ENCODE measurements at places on chromosomes 2 and 18.
A peak's percentile ranks its signal among the peaks of the same experiment; 100 is the strongest.

GRCh38 chr18:7696780-7697179, 129.7 kb downstream of the PTPRM start:
- H3K27ac ChIP-seq, result no peak overlapping the region
- no peak overlapping the region for H3K4me3 ChIP-seq
- no peaks in the 10 kb centered on the region for H3K27me3 ChIP-seq

DNA sequence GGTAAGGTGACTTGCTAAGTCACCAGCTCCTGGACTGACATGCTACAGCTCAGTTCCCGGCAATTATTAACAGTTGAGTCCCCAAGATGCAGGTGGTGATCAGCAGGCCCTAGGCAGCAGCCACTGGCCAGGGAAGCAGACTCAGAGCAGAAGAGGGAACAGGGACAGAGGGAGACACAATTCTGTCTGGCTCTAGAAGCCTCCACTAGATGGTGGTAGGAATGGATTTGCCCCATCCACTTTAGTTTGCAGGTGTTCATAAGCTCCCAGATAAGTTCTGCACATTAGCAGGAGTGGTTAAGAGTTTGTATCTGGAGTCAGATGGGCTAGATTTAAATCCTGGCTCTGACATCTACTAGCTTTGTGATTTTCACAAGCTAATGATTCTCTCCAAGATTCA, 25.5 kb upstream of the SLC1A4 start:
- no peaks in the 10 kb centered on the region for H3K27me3 ChIP-seq
- no peak overlapping the region for H3K27ac ChIP-seq
- no peak overlapping the region for H3K4me3 ChIP-seq
- H3K4me1 ChIP-seq, result no peaks in the 10 kb centered on the region
- H3K36me3 ChIP-seq, result no peaks in the 10 kb centered on the region

DNA sequence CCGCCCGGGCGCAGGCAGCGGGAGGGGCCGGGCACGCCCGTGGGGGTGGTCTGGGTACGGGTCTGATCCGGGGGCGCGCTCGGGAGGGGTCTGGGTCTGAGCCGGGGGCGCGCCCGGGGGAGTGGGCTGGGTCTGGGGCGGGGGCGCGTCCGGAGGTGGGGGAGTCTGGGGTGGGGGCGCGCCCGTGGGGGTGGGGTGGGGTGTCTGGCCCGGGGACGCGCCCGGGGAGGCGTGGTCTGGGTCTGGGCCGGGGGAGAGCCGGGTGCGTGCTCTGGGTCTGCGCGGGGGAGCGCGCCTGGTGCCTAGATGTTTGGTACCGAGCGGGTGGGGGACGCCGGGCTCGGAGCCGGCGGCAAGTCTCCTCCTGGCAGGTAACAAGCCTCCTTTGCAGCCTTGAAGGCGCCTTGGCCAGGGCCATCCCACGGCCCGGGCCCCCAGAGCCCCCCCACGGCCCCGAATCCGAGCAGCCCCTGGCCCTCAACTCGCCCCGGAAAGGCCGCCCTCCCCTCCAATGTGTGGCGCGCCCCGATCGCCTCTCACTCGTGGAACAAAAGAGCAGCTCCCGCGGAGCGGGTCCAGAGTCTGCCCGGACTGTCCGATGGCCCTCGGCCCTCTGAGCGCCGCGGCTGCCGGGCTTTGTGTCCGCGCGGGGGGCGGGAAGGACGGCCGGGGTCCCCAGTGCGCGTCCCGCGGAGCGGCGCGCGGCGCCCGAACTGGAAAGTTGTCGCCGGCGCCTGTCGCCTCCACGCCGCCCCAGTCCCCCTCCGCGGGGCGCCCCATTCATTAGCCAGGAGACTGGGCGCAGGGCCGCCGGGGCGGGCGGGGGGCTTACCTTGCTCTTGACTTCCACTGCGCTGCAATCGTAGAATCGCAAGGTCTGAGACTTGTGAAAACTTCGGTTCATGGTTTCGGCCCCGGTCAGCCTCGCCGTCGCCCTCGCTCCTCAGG, 595 bp downstream of the PARD6G start:
- DNase-seq, result peak; percentile 31
- no peak overlapping the region for H3K27ac ChIP-seq
- no peaks in the 10 kb centered on the region for H3K36me3 ChIP-seq

- H3K4me3 ChIP-seq, result peak overlapping the region; percentile 47
- no peaks in the 10 kb centered on the region for H3K27me3 ChIP-seq
- peaks cover 25% of the 10 kb centered on the region for H3K4me1 ChIP-seq
- no peaks in the 10 kb centered on the region for H3K36me3 ChIP-seq
- H3K27ac ChIP-seq, result peak overlapping the region; percentile 47
Observed at GRCh38 chr18:62420513-62421209, 95.6 kb downstream of the TNFRSF11A start.

- no peak overlapping the region for H3K27ac ChIP-seq
- no peak for DNase-seq
- peaks cover 82% of the 10 kb centered on the region for H3K27me3 ChIP-seq
- peaks cover 14% of the 10 kb centered on the region for H3K4me1 ChIP-seq
- no peak overlapping the region for H3K4me3 ChIP-seq
Observed at GRCh38 chr2:219516888-219517287, 2.6 kb downstream of the ASIC4 start.

GRCh38 chr2:73243884-73244570, 9.9 kb downstream of the CCT7 start:
- peaks cover 24% of the 10 kb centered on the region for H3K4me1 ChIP-seq
- peak overlapping the region; percentile 9 for H3K4me3 ChIP-seq
- H3K27me3 ChIP-seq, result no peaks in the 10 kb centered on the region
- peak; percentile 97 for DNase-seq
- H3K36me3 ChIP-seq, result peaks cover 84% of the 10 kb centered on the region

GRCh38 chr2:113791697-113792590, 35.5 kb upstream of the SLC35F5 start:
- H3K4me3 ChIP-seq, result no peak overlapping the region
- no peaks in the 10 kb centered on the region for H3K36me3 ChIP-seq
- no peaks in the 10 kb centered on the region for H3K27me3 ChIP-seq
- no peaks in the 10 kb centered on the region for H3K4me1 ChIP-seq
- DNase-seq, result no peak
- no peak overlapping the region for H3K27ac ChIP-seq

DNA sequence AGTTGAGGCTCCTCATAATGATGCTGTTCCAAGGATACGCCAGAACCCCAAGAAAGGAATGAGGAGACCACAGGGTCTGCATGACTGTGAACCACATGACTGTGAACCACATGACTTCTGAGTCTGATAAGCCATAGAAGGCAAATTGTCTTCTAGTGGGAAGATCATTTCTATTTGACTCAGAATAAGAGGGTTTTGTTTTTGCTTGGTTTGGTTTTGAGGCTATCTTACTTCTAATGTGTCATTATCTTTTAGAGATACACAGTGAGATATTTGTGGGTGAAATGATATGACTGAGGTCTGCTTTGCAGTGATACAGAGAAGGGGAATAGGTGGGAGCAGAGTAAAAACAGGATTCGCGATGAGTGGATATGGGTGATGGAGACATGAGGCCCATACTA, 28.9 kb upstream of the BCL2L11 start:
- H3K27me3 ChIP-seq, result peaks cover 32% of the 10 kb centered on the region
- H3K4me1 ChIP-seq, result no peaks in the 10 kb centered on the region
- no peak overlapping the region for H3K27ac ChIP-seq
- no peaks in the 10 kb centered on the region for H3K36me3 ChIP-seq
- H3K4me3 ChIP-seq, result no peak overlapping the region

- peaks cover 38% of the 10 kb centered on the region for H3K27me3 ChIP-seq
- H3K4me1 ChIP-seq, result no peaks in the 10 kb centered on the region
- no peak for DNase-seq
Observed at GRCh38 chr2:141506135-141506534, 624.7 kb downstream of the LRP1B start.

DNA sequence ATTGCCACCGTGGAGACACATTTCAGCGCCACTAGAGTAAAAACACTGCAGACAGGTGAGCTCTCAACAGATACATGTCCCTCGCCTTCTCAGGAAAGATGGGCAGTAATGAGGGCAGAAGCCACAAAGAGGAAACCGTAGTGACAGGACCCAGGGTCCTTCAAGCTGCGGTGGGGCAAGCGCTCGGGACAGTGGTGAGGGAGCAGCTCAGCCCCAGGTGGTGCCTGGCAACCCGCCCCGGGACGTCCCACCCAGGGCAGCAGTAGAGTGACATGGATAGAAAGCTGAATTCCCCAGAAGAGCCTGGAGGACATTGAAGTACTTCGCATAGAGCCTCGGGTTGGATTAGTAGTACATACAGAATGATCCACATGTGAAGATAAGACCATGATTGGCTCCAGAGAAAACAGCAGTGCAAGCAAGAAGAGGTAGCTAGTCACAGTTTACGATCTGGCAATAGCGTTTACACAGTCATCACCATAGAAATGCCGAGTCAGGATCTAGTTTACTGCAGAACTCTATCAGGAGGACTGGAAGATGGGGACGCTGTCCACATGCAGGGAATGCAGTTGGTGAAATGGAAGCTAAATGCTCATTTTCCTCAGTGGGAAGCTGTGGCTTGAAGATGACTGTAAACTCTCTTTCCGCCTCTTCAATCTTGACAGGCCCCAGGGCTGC, 37.4 kb upstream of the ALPP start:
- H3K27ac ChIP-seq, result peak overlapping the region; percentile 63
- DNase-seq, result no peak
- no peak overlapping the region for H3K4me3 ChIP-seq
- no peaks in the 10 kb centered on the region for H3K27me3 ChIP-seq
- peaks cover 10% of the 10 kb centered on the region for H3K36me3 ChIP-seq
- H3K4me1 ChIP-seq, result no peaks in the 10 kb centered on the region

GRCh38 chr2:8413589-8414135, 268.2 kb upstream of the ID2 start:
- DNase-seq, result peak; percentile 73
- H3K4me3 ChIP-seq, result no peak overlapping the region
- no peak overlapping the region for H3K27ac ChIP-seq
- H3K4me1 ChIP-seq, result no peaks in the 10 kb centered on the region

- H3K27me3 ChIP-seq, result no peaks in the 10 kb centered on the region
- H3K36me3 ChIP-seq, result peaks cover 5% of the 10 kb centered on the region
- H3K4me1 ChIP-seq, result no peaks in the 10 kb centered on the region
- no peak overlapping the region for H3K27ac ChIP-seq
Observed at GRCh38 chr2:16279641-16280040, 339.3 kb downstream of the MYCN start.

DNA sequence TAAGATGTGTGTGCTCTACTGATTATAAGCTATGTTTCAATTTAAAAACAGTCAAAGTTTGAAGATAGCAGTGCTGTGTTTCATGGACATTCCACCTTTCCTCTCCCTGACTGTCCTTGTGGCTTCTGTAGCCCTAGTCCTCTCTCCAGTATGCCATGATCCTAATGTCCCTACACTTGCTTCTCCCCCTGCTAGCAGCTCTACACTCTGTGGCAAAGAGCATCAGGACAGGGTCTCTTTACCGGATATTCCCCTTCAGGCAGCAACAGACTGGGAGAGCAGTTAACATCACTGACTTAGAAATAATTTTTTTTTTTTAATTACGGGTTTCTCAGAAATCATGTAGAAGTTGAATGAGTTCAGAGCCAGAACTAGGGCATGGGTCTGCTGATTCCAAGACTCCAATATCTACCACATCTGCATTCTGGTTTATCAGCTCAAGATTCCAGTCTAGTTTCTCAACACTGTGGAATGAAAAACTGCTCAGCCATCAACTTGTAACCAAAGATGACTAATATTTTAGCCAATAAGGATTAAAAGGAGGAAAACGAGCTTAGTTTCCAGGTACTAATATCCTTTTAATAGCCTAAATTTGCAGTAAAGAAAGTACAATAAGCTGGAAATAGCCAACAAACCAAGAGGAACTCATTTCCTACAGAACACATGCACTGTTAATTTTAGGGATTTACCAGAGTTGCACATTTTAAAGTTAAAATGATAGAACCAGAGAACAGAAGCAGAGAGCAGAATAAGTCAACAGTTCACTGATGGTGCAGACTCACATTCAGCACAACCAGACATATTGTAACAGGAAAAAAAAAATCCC, 45.2 kb downstream of the TMEM131 start:
- peak; percentile 23 for DNase-seq
- H3K36me3 ChIP-seq, result peaks cover 6% of the 10 kb centered on the region

GRCh38 chr2:13607139-13607538, 890.4 kb downstream of the TRIB2 start:
- no peaks in the 10 kb centered on the region for H3K36me3 ChIP-seq
- DNase-seq, result no peak
- peaks cover 6% of the 10 kb centered on the region for H3K4me1 ChIP-seq
- H3K4me3 ChIP-seq, result no peak overlapping the region
